ENCODE measurements at places on chromosomes 6 and 20.

- DNase-seq: no peak
Measured at GRCh38 chr20:19658137-19658536, 99.9 kb upstream of the RIN2 start.

DNA sequence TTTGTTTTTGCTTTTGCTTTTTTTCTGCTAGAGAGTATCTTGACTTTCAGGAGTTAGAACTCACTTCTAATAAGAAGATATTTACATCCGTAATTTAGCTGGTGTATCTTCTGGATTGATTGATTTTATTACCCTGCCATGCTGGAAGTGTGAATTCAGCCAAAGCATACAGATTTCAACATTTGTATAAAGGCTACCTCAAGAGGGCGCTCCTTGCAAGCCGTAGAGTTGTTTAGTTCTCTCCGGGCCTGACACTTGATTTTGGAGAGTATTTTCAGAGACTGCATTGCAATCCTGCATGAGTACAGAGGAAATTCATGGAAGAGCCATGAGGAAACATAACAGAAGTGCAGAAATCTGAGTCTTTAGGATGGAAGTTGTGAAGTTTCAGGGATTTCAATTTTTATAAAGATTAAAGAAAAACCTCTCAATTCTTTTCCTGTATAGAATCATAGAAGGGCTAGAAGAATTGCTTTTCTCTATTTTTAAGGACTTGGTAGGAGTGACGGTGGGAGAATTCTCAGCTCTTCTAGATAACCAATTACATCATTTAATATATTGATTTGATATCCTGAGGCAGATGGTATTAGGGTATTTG lies 66.7 kb upstream of the TIAM2 start:
- DNase-seq: no peak

- no peak for DNase-seq
Measured at GRCh38 chr6:148561629-148562028, 185.2 kb upstream of the UST start.

DNA sequence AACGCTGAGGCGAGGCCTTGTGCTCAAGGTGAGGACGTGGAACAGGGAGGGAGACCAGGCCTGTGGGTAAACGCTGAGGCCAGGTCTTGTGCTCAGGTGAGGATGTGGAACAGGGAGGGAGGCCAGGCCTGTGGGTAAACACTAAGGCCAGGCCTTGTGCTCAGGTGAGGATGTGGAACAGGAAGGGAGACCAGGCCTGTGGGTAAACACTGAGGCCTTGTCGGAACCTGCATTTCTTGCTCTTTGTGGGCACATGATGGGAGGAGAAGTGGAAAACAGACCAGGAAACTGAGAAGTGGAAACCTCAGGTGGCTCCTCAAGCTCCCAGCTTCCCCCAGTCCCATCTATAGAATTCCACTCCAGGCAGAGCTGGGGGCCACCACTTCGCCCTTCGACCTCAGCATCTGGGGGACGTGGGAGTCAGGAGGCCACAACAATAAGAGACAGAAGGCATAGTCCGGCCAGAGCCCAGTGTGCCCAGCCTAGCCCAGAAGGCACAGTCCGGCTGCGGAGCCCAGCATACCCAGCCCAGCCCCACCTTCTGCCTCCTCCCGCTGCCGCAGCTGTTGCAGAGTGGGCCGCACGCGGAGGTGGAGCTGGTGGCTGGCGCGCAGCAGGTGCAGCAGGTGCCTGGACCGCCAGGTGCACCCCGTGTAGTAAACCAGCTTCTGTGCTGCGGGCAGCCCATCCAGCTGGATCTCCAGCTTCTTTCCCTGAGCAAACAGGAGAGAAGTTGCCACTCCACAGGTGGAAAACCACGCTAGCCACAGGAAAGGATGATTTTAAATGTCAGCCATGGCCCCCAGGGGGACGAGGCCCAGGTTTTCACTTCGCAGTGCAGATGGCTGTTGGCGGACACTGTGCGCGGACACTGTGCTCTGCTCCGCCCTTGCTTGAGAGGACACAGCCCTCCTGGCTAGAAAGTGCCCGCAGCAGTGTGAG lies 17.5 kb downstream of the FRMD1 start:
- no peak for DNase-seq

DNA sequence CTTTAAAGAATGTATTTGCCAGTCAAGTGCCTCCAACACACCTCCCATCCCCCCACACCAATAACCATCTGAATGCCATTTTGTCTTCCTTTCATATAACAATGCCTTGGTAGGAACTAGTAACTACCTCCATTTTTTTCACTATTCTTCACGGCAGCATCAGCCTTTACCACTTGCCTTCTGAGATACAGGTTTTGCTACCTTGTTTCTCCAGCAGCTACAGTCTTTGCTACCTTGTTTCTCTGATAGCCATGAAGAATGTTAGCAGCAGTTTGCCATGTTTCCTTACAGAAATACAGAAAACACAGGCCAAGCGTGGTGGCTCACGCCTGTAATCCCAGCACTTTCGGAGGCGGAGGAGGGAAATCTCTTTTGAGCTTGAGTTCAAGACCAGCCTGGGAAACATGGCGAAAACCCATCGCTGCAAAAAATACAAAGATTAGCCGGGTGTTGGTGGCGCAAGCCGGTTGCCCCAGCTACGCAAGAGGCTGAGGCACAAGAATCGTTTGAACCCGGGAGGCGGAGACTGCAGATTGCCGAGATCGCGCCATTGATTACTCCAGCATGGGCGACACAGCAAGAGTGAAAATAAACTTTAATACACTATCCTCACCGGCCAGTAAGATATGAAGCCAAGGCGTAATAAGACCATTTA lies 100.9 kb downstream of the HFE start:
- DNase-seq: no peak

DNA sequence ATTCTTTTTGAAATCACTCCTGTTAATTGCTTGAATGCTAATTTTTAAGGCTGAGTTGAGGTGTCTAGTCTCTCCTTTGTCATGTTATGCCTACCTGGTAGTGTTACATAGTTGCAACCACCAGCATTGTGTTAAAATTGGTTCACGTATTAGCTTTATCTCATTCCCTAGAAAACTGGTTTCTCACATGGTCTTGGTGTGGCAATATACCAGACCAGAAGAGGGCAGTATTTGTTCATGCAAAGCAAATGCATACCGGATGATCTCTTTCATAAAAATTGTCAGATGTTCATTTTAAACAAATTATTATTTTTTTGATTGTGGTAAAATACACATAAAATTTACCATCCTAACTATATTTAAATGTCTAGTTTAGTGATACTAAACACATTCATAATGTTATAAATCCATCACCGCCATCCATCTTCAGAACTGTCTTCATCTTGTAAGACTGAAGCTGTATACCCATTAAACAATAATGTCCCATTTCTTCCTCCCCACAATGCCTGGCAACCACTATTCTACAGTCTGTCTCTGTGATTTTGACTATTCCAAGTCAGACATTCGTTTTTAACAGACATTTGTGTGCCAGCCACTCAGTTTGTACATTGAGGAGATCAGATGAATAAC lies 92.8 kb downstream of the ATRN start:
- DNase-seq: no peak

GRCh38 chr20:63565021-63565698 lies 8.9 kb downstream of the HELZ2 start:
- no peak for DNase-seq

- no peak for DNase-seq
Measured at GRCh38 chr6:157358287-157358686, 22.7 kb upstream of the ZDHHC14 start.

GRCh38 chr6:878179-878578 lies 185.2 kb upstream of the EXOC2 start:
- DNase-seq: no peak

- DNase-seq: no peak
Measured at GRCh38 chr6:142167071-142167470, 20.0 kb downstream of the VTA1 start.

All from stimulated activated CD4-positive, alpha-beta T cell treated with anti-CD3 and anti-CD28 coated beads, Interleukin-15, amount 100 ng/mL, for 1 hour (primary cell).